G401 (cell line): ENCODE measurements at places on chromosomes 13 and 19. TPM values are rescaled to one million over a fixed set of nuclear protein-coding genes. Genes with fewer than 3 reads are reported as not detected.

The ATP13A1 gene
- 36.0 and 48.0 TPM in 2 replicates for total RNA-seq

The ZNF616 gene
- 6.3 and 8.6 TPM in 2 replicates for total RNA-seq

The MEGF8 gene
- total RNA-seq = 27.5 and 41.5 TPM in 2 replicates

The XAB2 gene
- total RNA-seq = 68.4 and 87.3 TPM in 2 replicates

The ADAMTSL5 gene
- total RNA-seq = 0.62 and 2.1 TPM in 2 replicates

DNA sequence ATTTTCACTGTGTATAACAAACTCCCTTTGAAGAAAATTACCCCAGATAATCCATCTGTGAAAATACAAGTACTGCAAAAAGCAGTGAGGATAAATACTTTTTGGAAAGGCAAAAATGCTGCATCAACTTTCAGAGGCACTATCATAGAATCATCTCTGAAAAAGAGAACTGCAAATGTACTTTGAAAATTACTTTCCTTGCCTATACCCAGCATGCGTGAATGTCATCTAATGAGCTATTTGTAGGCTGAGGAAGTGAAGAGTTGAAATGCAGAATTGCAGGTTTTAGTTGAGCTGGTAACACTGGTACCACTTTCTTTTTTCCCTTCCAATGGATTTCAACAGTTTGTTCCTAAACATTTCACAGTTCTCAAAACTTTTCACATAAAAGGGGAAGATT, 196.7 kb downstream of the TBC1D4 start:
- DNase-seq = no peak

GRCh38 chr13:105278943-105279381, 1256.5 kb downstream of the EFNB2 start:
- DNase-seq = no peak

- DNase-seq = no peak
These were observed 750 bp downstream of the RAB20 start for GRCh38 chr13:110560601-110561343.

- DNase-seq = no peak
These were observed 18.9 kb upstream of the KBTBD7 start for GRCh38 chr13:41213316-41213715.

DNA sequence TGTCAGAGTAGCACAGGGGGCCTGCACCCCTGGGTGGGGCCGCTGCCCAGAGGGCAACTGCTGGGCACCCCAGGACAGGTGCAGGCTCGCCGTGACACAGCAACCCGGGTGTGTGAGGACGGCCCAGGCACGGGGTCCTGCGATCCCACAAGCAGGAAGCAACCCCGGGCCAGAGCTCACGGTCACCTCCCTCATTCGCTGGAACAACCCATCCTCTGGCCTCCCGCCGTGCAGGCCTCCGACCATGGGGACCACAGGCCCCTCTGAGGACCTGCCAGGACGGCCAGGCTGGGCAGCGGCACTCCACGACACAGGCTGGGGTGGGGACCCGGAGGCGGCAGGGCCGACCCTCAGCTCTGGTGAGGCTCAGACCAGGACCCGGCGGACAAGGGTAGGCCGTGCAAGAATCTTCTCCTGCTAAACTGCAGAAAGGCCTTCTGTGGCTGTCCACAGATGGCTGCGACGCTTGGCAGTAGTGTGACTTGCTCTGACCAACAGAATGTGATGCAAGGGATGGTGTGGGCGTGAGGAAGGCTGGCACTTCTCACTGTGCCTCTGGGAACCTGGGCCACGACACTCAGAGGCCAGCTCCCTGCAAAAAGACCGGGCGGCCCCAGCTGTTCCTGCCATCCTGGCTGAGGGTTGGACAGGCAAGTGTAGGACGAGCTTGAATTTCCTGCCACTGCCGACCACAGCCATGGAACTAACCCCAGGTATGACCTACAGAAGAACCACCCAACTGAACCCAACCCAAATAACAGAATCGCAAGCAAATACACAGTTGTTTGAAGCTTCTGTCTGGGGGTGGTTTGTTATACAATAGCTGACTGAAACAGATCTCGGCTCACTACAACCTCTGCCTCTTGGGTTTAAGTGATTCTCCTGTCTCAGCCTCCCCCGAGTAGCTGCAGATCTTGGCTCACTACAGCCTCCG, 26.5 kb downstream of the PIP5K1C start:
- peak; percentile 66 for DNase-seq

GRCh38 chr13:59774491-59774971, 389.2 kb downstream of the DIAPH3 start:
- DNase-seq = no peak

GRCh38 chr13:110193491-110193890, 113.5 kb downstream of the COL4A1 start:
- no peak for DNase-seq

DNA sequence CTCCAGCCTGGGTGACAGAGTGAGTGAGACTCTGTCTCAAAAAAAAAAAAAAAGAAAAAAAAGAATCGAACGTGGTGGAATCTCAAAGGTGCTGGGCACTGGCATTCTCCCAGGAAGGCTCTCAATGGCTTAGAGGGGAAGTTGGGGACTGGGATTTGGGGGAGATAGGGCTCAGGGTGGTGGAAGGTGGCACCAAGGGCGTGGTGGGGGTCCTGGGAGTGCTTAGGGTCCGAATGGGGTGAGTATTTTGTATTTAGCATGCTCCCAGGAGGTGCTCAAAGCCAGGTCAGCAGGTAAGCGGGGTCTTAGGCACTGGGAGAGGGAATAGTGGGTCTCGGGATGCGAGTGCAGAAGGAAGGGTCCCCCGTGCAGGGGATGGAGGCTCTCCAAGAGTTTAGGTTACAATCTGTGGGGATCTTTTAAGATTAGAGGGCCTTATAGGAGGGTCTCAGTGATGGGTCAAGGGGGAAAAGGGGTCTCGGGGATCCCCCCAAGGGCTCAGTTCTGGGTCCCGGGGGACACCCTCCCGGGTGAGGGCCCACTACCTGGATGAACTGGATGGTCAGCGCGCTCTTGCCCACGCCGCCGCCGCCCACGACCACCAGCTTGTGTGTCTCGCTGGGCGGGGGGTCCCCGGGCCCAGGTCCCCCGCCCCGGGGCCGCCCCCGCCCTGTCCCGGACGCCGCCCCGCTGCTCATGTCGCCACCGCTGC, 386 bp downstream of the RRAS start:
- peak; percentile 19 for DNase-seq

GRCh38 chr13:75326173-75327134, 155.5 kb downstream of the TBC1D4 start:
- DNase-seq = no peak

DNA sequence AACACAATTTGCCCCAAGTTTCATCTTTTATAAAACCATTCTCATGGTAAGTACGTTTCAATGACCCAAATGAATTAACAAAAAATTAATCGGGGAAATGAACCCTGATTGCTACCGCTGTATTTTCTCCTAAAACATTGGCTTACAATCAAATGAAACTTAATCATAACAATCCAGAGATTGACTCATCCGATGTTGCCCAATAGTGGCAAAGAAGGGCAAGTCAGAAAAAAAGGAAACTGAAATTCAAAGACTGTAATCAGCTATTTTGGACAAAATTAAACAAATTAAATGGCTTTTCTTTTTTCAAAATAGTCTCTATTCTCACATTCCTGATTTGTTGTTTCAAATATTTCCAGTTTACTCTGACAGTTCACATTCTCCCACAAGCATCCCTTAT, 3.9 kb upstream of the ACOD1 start:
- DNase-seq = no peak
